Stimulated activated CD8-positive, alpha-beta memory T cell treated with anti-CD3 and anti-CD28 coated beads, Interleukin-7, amount 100 ng/mL, for 1 hour (primary cell): ENCODE measurements at places on chromosomes 5 and 9.

DNA sequence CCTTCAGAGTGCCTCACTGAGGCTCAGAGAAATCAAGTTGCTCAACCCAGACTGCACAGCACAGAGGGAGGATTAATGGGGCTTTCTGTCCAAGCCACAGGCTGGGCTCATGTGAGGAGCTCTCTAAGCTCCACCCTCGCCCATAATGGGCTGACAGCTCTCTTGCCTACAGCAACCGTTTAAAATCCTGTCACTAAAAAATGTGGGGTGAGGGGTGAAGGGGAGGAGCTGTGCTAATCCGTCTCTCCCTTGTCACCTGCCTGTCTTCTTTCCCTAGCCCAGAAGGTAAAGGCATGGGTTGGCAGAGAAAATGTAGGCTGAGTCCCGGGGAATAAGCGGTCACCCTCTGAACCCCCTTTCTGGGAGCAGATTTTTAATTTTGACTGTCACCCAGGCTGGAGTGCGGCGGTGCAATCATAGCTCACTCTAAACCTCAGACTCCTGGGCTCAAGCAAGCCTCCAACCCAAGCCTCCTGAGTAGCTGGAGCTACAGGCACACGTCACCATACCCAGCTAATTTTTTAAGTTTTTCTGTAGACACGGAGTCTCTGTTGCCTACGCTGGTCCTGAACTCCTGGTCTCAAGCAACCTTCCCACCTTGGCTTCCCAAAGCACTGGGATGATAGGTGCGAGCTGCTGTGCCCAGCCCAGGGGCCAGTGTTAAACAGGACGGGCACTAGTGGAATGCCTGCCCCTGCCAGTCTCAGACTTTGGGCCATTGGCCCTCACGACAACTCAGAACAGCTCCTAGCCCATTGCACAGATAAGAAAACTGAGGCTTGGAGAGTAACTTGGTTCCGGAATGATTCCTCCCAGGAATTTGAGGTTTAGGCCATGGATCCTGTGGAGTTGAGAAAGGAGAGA lies 89.5 kb downstream of the LMX1B start:
- DNase-seq = no peak

- no peak for DNase-seq
Observed at GRCh38 chr5:72209147-72210115, 102.2 kb downstream of the MAP1B start.

DNA sequence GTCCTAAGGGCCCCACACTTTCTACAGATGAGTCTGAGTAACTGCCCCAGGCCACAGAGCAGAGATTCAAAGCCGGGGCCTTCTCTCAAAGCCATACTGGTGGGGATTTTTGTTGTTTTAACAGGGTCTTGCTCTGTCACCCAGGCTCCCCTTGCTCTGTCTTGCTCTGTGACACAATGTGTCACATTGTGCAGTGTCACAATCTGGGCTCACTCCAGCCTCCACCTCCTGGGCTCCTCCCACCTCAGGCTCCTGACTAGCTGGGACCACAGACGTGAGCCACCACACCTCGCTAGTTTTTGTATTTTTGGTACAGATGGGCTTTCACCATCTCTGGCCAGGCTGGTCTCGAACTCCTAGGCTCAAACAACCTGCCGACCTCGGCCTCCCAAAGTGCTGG lies 8.6 kb downstream of the AGPAT2 start:
- no peak for DNase-seq

GRCh38 chr5:10975945-10976344 lies 214.9 kb upstream of the DAP start:
- DNase-seq = no peak

GRCh38 chr9:14043483-14043882 lies 270.5 kb downstream of the NFIB start:
- DNase-seq = no peak
